ENCODE measurements at places on chromosomes 16 and 17.

GRCh38 chr16:7585705-7586104 is 253.1 kb downstream of the RBFOX1 start:
- no peak for DNase-seq

DNA sequence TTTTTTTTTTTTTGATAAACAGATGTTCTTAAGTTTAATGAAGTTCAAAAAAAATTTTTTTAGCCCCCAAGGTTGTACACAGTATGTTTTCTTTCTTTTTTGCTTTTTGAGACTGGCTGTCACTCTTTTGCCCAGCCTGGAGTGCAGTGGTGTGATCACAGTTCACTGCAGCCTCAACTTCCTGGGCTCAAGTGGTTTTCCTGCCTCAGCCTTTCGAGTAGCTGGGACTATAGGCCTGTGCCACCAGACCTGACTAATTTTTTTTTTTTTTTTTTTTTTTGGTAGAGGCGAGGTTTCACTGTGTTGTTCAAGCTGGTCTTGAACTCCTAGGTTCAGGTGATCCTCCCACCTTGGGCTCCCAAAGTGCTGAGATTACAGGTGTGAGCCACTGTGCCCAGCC is 12.8 kb downstream of the ITGAE start:
- no peak for DNase-seq

DNA sequence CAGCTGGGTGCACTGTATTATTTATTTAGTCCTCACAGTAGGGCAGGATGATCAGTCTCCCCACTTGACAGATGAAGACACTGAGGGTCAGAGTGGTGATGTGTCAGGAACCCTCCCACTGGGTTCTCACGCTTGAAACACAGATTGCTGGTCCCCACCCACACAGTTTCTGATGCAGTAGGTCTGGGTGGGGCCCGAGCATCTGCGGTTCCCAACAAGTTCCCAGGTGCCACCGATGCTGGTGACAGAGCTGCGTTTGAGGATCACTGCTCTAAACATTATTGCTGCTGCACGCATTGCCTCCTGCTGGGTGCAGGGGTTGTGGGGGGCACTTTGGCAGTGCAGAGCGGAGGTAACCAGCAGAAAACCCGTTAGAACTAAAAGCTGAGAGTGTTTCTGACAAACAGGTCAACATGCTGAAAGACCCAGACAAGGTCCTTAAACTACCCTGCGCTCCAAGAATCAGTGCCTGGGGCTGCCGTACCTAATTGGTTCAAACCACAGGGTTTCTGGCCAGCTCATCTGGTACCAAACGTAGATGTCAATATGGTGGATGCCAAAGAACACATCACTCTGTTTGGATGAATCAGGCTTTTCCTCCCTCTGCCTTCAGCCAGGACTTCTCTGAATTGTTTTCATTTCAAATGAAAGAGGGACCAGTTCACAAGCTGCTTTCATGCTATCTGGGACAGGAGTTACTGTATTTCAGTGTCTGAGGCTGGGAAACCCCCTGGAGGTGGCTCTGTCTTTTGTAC is 76.0 kb downstream of the ABCC1 start:
- peak; percentile 85 for DNase-seq

- DNase-seq: no peak
Measured at GRCh38 chr17:16381496-16381820, 567 bp downstream of the UBB start.

GRCh38 chr17:64497565-64498035 is 746 bp upstream of the POLG2 start:
- no peak for DNase-seq

DNA sequence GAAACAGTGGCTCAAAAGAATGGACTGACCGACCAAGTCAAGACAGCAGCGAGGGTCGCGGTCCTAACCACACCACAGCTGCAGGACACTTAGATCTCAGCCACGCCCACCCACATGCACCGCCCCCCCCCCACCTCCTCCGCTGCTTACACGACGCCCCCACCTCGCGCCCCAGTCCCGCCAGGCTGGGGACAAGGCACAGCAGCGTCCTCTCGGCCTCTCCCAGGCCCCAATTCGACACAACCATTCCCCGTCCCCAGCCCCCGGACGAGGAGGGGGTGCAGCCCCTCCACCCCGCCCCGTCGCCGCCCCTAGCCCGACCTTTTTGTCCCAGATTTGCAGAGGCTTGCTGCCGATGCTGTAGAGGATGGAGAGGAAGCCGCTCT is 477 bp downstream of the CFAP20 start:
- no peak for DNase-seq

GRCh38 chr16:14600164-14600563 is 29.9 kb downstream of the PARN start:
- DNase-seq: peak; percentile 35

GRCh38 chr17:72065556-72065955 is 55.3 kb upstream of the SOX9 start:
- no peak for DNase-seq
